Natural killer cell (primary cell): ENCODE measurements at places on chromosomes 6 and 20.

DNA sequence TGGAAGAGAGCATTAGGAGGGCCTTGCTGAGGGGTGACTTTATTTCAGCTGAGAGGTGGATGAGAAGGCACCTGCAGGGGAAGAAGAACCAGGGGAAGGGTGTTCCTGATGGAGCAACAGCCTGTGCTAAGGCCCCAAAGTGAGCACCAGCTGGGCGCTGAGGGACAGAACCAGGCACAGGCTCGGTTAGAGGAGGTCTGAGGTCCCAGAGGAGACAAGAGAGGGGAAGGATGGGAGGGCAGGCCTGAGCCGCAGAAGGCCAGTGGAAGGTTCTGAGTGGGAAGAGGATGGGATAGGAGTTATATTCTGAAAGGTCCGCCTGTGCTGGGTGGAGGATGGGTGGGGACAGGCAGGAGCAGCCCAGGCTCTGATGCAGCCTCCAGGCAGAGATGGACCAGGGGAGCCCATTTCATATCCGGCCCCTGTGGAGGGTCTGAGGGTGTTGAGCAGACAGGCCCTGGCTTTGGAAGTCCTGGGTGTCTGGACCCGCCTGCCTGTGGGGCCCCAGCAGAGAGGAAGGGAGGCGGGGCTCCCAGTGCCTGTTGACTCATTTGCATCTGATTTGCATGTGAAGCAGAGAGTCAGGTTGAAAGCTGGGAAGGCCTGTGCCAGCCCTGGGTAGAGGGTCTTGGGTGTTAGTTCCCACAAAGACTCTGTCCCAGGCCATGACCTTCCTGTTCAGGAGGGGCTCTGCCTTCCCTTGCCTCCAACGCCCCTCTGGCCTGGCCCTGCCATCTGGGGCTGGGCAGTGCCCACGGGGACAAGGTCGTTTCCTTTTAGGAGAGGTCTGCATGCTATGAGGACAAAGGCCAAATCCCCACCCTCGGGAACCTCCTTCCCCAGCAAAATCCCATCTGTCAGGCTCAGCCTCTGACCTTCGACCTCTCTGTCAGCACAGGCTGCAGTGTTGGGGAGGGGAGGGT lies 10.6 kb upstream of the FAM110A start:
- DNase-seq: no peak

DNA sequence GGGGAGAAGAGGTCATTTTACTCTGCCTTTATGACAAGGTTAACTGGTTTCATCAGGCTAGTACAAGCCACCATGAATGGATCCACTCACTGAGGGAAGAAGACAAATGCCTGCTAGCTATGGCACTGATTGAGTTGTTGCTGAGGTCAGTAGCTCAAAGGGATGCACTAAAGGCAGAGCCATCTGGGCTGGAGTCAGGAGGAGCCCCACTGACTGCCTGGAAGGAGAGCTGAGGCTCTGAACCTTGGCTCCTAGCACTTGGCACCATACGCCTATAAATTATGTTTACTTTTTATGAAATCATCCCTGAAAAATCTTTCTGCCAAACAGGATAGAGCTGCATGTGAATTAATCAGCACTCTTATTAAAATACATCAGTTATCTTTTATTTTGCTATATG lies 104.6 kb downstream of the DTD1 start:
- no peak for DNase-seq

DNA sequence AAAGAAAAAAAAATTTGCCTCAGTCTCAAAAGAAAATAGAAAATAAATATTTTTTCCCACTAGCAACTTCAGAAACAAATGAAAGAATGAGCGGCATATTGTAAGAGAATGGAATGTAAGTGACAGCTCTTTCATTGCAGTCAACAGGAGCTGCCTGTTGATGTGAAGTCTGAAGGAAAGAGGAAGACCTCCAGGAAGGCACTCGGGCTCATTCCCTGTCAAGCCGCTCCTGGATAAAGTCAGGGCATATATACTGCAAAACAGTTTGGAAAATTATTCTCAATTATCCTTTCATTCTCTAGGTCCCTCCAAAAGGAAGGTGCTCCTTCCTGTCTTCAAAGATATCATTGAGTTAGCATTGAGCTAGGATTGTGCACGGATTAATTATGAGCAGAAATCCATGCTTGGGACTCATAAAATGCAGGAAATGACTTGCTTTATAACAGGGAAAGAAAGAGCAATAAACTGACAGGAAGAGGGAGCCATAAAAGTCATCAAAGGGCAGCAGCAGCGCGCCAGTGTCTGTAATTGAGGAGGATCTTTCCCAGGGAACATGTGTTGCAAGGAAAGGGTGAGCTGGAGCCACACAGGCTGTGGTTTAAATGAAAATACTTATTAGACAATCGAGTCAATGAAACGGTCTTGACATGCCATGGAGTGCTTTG lies 218.2 kb downstream of the C6orf118 start:
- no peak for DNase-seq

DNA sequence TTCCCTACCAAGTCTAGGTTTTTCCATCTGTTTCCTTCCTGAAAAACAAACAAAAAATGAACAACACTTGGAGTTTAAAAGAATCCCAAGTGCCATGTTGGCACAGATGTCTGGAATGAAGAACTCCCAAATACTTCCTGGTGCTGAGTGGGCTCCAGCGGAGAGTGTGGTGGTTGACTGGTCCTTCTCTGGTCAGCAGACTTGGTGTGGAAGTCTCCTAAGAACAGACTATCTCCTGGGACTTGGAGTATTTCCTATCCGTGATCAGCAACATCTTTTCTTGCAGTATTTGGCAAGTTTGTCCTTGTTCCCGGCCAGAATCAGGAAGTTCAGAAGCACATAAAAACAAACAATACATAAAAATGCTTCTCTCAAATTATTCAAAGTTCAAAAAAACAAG lies 154.1 kb downstream of the MTFR2 start:
- DNase-seq: no peak

- DNase-seq: peak; percentile 89
These were observed at the start of gene FANCE for GRCh38 chr6:35452183-35453090. Gene FANCE, plus strand, starts transcription at chr6:35452338. Its CDS starts 208 bp downstream, at chr6:35452546.

DNA sequence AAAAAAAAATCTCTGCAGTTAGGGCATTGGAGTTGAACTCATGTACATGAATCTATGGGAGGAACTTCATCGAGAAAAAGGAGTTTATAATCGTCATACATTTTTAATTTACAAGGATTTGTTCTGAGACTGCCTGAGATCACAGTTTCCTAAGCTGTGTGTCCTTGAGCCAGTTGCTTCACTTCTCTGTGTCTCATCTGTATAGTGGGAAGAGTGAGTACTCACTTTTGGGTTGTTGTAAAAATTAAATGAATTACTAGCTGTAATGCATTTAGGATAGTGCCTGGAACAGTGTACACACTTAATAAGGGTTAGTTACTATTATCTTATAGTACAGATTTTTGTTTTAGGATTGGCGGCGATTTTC lies 42.5 kb downstream of the EYA2 start:
- no peak for DNase-seq

DNA sequence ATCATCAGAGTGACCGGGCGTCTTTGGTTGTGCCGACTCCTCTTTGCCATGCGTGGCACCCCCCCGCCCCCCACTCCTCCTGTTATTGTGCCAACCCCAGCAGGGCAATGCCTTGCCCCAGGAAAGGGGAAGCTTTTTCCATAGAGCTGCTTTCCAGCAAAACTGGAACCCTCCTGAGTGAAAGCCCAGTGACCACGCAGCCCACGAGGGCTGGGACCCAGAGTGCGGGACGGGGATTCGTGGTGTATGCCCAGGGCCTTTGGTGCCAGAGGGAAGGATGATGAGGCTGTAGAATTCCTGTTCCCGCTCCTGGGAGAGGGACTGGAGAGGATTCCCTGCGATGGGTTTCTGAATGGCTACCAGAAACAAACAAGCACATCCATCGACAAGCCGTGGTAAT lies 116.8 kb upstream of the BACH2 start:
- no peak for DNase-seq

GRCh38 chr6:63572747-63573075 lies 431 bp downstream of the LOC128125822 start:
- DNase-seq: no peak

GRCh38 chr6:257031-257725 lies 35.1 kb upstream of the DUSP22 start:
- no peak for DNase-seq

DNA sequence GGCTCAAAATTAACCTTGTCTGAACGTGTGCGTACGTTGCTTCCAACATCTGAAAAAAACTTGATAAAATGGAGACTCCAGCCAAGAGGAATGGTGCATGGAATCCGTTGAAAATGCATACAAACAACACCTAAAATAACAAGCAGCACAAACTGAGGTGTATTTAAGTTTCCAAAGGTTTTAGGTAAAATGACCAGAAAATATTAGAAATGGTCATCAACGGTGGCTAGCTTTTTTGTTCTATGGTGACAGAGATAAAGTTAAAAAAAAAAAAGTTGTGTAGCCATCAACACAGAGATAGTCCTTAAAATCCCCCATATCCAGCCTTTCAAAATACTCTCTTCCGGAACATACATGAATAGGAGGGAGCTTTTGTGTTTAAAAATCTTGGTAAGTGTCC lies 651 bp upstream of the TFAP2B start:
- DNase-seq: no peak

DNA sequence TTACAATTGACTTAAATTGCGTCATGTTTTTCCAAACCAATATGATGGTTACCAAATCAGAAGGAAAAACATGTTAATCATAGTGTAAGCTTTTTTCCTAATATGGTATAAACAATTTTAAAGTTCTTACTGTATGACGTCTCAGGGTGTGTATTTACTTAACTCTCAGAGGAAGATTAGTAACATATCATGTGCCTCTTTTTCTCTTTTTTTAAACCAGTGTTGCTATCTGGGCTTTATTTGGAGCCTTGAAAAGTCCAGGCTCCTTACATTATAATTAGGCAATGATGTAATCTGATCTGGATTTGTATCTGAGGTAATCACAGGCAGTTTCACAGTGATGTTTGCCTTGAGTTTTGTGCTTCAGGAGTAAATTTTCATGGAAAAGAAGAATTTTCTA lies 20.4 kb upstream of the RAB23 start:
- no peak for DNase-seq

GRCh38 chr6:104625536-104625935 lies 234.2 kb downstream of the HACE1 start:
- DNase-seq: no peak

DNA sequence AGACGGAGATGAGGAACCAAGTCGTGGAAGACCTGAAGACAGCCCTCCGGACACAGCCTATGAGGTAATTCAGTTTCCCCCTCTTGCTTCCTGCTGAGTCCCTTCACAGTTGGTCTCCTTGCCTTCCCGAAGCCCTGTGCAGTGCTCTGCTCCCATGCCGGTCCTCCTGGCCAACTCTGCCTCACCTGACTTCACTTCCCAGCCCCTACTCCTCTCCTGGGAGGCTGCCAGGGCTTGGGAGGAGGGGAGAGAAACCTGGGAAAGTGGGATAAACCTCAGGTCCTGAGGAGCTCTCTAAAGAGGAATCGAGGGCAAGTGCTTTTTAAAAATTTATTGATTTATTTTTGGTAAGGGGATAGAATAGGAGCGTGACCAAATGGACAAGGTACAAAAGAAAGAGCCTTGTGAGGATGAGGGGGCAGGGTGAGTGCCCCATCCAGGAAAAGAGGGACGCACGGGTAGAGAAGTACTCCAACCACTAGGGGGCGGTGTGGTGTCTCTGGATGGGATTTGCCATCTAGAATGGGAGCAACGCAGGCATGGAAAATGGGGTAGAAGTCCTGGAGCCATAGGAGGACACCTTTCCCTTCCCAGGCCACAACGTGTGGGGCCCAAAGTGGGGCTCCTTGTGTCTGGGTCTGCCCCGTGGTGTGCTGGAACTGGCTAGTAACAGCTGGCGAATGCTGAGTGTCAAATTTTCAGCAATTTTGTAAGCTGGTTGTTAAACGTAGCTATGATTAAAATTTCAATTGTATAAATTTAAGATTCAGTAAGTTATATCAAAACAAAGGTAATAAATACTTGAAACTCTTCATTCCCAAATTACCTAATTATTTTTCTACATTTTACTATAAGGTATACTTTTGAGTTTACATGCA lies 69.0 kb downstream of the MOCS1 start:
- DNase-seq: peak; percentile 66

- DNase-seq: no peak
These were observed 17.8 kb downstream of the B4GALT5 start for GRCh38 chr20:49695830-49696229.

GRCh38 chr6:7176208-7176607 lies 68.4 kb downstream of the RREB1 start:
- no peak for DNase-seq

- DNase-seq: no peak
These were observed 16.2 kb upstream of the IYD start for GRCh38 chr6:150352321-150353296.

GRCh38 chr6:158467923-158468322 lies 92.0 kb upstream of the TMEM181 start:
- DNase-seq: no peak

DNA sequence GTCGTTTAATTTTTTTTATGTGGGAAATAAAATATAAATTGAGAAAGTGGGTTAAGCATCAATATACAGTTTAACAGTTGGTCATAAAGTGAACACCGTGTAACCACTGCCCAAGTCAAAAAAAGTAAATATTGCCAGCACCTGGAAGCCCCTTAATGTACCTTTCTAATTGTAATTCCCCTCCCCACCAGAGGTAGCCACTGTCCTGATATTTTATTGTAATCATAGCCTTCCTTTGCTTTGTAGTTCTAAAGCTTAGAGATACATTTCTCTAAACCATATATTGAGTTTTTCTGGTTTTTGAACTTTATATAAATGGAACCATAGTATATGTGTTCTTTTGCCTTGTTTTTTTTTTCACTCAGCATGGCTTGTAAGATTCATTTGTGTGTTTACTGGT lies 180.6 kb downstream of the TBC1D7 start:
- DNase-seq: no peak
